CD4-positive, alpha-beta T cell treated with Interleukin-6 at 100 ng/mL for 8 hours (primary cell): ENCODE measurements at places on chromosomes 7 and 10.

GRCh38 chr10:116215651-116216050 lies 57.4 kb downstream of the GFRA1 start:
- DNase-seq, result no peak

GRCh38 chr7:1418505-1419309 lies 40.6 kb downstream of the MICALL2 start:
- no peak for DNase-seq

- no peak for DNase-seq
Observed at GRCh38 chr7:6725003-6725402, 18.3 kb upstream of the ZNF12 start.

GRCh38 chr10:92826504-92826903 lies 21.8 kb upstream of the EXOC6 start:
- DNase-seq, result no peak

DNA sequence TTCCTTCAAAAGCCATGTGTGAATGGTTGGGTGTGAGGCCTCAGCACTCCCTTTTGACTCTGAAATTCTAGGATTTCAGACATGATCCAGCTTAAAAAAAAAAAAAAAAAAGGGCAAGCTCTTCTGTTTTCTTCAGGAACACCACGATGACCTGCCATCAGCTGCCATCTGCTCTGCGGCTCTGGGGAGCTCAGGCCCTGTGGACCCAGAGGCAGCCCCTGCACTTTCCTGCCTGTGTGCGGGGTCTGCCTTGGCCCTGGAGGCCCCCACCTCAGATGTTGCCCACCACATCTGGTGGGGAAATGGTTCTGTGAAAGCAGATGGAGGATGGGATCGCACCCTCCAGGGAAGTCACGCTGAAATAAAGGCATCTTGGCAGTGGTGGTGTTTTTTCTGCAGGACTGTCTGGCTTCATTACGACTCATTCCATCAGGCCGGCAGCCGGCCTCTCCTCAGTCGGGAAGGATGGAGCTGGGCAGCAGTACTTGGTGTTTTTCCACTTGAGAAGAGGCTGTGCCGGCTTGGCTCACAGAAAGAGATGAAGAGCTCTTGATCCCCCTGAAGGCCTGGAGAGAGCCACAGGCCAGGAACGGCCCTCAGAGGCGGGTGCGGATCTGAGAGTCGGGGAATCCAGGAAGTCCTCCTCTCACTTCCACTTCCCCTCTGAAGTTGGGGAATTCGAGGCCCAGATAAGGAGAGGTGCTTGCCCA lies 66.1 kb upstream of the AQP1 start:
- no peak for DNase-seq

- DNase-seq, result no peak
Observed at GRCh38 chr10:17758896-17759295, 6.9 kb downstream of the TMEM236 start.

GRCh38 chr10:119776536-119776935 lies 50.7 kb downstream of the INPP5F start:
- DNase-seq, result no peak

DNA sequence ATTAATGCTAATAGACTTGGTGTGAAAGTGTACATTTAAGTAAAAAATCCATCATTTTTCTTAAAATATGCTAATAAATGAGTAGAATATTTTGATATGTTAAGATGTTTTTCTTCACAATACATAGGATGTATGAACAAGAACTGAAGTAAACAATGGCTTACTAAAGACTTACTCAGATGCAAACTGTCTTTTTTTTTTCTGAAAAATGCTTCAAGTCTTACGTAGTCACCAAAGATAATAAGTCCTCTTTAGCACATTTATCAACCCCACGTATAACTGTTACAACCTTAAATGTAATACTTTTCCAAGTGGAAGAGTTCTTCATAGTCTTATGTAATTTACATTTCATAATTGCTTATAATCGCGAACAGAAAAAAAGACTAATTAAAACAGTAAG lies 54.8 kb downstream of the MDFIC start:
- DNase-seq, result no peak

GRCh38 chr10:129323879-129324278 lies 143.2 kb upstream of the MGMT start:
- DNase-seq, result no peak

- no peak for DNase-seq
Observed at GRCh38 chr7:134459981-134460380, 1.1 kb upstream of the AKR1B1 start.

GRCh38 chr10:67969875-67970274 lies 85.4 kb downstream of the SIRT1 start:
- no peak for DNase-seq

GRCh38 chr7:104986628-104987259 lies 27.3 kb upstream of the KMT2E start:
- DNase-seq, result no peak

DNA sequence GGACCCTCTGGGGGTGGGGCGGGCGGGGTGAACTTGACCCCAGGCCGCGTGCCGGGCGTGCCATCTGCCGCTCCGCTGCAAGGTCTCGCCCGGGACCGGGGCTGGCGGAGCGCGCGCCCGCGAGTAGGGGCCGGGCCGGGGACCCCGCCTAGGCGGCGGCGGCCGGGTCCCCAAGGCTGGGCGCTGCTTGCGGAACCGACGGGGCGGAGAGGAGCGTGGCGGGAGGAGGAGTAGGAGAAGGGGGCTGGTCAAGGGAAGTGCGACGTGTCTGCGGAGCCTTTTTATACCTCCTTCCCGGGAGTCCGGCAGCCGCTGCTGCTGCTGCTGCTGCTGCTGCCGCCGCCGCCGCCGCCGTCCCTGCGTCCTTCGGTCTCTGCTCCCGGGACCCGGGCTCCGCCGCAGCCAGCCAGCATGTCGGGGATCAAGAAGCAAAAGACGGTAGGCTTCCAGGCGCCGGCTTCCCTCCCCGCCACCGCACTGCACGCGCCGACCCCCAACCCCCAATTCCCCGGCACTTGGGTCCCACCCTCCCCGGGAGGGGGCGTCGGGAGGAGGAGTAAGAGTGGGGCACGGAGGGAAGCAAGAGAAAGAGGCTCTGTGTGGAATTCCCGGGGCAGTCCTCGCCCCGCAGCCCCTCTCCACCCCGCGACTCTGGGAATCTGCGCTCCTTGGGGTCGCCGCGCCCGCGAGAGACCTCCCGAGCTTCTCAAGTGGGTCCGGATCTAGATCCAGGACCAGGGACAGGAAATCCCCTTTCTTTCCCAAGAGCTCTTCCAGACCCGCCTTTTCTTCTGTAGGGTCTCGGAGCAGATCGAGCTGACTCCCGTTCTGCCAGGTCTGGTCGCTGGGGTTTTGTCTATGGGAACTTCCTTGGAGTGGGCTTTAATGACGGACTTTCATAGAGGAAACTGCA lies at the start of gene PAPSS2:
Gene PAPSS2 (plus strand): TSS at position 308 of the 913 bp plus-strand sequence. CDS start 104 bp downstream, at position 412.
- DNase-seq, result peak; percentile 7

GRCh38 chr10:15370212-15370855 lies 755 bp downstream of the FAM171A1 start:
- DNase-seq, result no peak

- no peak for DNase-seq
Observed at GRCh38 chr10:116247691-116248090, 25.3 kb downstream of the GFRA1 start.

- DNase-seq, result no peak
Observed at GRCh38 chr10:62380016-62380415, 5.8 kb downstream of the ZNF365 start.

GRCh38 chr7:69035826-69036225 lies 562.4 kb upstream of the AUTS2 start:
- no peak for DNase-seq

- DNase-seq, result peak; percentile 58
Observed at GRCh38 chr7:39951226-39952194, 1.5 kb downstream of the CDK13 start.

DNA sequence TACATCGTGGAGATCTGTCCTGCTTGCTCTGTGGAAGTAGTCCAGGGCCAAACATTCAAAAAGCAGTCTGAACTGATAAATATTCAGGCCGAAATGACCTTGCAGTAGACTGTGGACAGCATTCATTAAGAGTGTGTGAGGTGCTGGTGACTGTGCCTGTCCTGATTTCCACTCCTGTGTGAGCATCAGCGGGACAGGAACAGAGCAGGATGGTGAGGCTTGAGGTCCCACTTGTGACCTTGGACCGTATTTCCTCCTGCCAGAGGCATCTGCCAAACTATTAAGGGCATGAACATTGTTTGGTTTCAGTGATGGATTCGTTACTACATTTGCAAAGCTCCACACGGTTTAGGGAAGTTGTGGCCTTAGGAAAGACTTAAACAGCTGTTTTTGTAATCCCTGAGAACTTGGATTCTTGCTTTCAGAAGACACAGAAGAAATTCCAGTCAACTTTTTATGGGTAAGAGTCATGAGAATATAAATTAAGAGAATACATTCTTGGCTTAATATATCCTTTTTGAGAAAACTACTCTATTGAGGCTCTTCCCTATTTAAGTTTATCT lies 32.8 kb downstream of the CCNY start:
- no peak for DNase-seq

DNA sequence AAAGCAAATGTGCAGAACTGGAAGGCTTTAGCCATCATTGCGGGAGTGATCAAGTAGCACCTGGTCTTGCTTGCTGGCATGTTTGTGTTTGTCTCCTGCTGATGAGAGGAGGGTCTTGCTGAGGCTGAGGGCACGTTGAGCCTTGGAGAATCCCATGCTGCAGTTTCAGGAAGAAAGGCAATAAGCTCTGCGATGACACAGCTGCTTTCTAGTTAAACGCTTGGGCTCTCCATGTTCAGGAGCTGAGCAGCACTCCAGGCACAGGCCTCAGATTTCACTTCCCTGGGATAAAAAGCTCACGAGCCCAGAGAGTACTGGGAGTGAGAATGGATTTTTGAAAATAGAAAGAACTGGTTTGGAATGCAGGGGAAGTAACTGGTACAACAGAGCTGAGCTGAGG lies 100.8 kb downstream of the LRRC18 start:
- DNase-seq, result no peak

DNA sequence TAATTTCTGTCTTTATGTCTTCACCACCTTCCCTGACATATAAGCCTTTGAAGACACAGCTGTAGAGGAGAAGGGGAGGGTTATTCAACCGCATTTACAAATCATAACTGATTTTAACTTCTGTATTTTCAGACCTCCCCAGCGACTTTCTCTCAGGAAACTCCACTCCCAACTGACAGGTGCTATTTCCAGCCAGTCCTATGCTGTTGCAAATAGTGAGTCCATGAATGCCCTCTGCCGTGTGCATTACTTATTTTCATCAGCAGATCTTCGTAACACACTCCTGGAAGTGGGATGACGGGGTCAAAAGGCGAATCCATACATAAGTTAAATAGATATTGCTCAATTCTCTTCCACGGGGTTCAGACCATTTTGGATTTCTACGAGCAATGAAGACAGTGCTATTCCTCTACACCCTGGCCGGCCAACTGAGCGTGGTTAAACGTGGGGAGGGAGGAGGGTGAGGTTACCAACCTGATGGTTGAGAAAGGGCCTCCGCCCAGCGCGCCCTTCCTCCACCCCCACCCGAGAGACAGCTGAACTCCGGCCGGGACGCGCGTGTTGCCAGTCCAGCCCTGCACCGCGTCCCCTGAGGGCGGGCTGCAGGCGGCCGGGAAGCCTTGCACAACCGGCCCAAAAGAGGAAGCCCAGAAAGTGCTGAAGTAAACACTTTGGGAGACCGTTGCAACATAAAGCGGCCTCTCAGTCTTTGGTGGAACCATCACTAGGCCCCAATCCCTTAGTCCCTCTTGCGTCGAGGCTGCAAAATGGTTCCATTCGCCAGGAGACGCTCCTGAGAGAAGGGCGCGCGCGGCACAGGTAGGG lies at the start of gene APBB1IP:
Gene APBB1IP (plus strand): TSS at position 705 of the 825 bp plus-strand sequence. CDS start 53,986 bp downstream, outside the sequence.
- DNase-seq, result peak; percentile 50

DNA sequence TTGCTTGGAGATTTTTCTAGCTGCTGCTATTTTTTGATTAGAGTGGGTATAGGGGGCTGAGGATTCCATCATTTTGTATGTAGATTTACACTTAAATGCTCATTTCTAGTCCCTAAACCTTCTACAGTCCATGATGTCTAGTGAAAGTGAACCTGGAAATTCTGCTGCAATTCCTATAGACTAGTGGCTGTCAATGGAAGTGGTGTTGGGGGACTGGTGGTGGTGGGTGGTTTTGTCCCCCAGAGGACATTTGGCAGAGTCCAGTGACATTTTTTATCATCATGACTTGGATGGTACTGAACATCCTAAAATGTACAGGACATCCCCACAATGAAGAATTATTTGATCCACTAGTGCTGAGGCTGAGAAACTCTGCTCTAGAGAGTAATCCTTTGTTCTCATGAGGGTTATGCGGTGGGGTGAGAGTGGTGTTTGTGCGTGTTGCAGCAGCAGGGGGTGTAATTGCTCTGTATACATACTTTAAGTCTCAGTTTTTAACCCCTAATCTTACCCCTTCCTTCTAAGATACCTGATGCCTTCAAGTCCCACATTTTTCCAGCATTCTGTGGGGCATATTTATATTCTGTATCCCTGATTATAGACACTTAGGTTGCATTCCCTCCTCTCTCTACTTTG lies 35.0 kb downstream of the KIF11 start:
- DNase-seq, result no peak

GRCh38 chr10:60828489-60828852 lies 50.2 kb downstream of the CDK1 start:
- no peak for DNase-seq

DNA sequence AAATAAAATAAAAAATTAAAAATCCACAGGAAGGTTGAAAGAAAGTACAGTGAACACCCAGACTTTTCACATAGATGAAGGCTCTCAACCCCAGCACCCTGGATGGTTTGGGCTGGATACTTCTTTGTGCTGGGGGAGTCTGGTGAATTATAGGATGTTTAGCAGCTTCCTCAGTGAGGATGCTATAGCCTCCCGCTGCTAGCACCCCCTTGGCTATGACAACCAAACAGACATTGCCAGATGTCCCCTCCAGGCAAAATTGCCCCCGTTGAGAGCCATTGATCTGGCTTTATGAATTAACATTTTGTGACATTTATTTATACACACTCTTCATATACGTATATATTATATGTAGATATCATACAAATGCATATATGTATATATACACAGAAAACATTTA lies 21.6 kb downstream of the SMKR1 start:
- no peak for DNase-seq

DNA sequence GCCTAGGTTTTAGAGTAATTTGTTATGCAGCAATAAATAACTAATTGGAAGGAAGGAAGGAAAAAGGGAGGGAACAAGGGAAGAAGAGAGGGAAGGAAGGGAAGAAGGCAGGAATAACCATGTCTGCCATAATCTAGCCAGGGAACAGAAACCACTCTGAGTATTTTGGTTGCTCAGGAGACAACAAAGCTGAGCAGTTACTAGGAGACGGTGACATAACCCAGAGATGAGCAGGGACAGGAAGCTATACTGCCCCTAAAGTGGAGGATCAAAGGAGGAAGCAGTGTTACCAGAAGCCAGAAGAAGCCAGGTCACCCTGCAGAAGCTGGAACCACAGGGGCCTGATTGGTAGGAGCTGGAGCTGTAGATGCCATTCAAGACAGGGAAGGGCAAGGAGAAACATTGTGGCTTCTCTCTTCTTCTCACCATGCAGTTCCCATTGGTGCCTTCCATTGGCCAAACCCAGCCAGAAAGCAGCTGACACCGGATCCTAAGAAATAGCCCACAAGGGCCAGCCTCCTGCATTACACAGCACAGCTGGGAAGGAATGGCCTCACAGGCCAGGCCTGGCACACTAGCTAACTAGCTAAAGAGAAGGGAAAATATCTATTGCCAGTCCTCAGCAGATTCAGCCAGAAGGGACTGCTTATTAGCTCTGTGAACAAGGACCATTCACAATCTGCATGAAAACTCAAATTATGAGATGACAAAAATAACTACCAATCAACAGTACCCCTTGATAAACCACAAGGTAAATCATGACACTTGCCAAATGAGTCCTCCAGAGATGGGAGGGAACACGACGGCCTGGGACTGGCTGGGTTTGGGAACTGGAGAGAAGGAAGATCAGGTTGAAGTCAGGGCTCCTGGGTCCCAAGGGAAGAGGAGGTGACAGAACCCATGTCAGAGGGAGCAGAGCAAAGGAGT lies 184.5 kb upstream of the NFE2L3 start:
- no peak for DNase-seq
